ENCODE measurements at places on chromosomes 5 and 9.
A peak's percentile ranks its signal among the peaks of the same experiment; 100 is the strongest.

DNA sequence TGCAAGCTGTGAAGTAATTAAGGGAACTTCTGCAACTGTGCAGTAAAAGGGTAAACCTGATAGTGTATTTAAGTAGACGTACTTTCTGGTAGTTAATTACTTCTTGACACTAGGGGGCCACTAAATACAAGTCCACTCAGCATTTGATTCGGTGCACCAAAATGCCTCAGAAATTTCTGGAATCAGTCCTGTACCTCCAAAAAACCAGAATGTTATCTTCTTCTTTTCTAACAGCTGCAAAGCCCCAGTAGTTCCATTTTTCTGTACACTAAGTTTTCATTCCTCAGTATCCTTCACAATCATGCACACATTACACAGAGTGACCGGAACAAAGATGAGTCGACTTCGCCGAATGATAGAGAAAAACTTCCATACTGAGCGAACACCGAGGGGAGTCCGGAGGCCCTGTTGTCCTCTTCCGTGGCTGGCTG, 484 bp downstream of the GFM2 start:
- DNase-seq, result no peak

DNA sequence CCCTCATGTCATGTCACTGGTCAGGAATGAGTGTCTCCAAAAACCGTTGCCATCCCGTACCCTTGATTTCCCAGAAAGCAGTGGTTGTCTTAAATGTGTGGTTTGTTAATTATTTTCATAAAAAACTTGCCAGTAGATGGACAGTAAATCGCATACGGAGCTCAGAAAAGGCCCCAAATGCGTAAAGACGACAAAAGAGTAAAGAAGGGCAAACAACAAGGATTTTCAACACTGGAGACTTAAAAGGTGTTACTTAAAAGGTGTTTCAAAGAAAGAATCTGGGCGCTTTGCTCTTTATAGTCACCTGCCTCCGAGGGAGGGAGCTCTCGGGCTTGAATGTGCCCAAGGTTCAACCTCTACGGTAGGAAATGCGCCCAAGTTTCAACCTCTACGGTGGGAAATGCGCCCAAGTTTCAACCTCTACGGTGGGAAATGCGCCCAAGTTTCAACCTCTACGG, 734 bp downstream of the KIF27 start:
- DNase-seq, result no peak

DNA sequence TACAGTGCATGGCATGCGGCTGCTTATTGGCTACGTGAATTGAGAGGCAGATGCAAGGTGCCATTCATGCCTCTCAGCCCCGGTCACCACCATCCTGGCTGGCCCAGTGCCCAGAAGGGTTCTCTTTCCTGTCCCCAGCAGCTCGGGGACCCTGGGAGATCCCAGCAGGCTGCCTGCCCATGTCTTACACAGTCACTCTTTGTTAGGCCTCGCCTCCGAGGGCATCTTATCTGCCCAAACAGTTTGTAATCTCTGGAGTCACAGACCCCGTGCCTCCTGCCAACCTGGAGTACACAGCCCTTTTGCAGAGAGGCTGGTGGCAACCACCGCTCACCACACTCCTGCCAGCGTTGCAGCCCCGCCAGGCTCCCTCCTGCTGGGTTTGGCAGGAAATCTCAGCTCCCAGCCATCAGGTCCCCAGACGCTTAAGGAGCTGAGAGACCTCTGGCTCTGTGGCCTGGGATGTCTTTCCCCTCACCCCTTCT, 7.0 kb upstream of the AK1 start:
- DNase-seq, result no peak

- no peak for DNase-seq
These were observed 20.9 kb downstream of the DDX4 start for GRCh38 chr5:55758714-55759113.

GRCh38 chr5:131536850-131537448, 98.1 kb downstream of the RAPGEF6 start:
- DNase-seq, result no peak

DNA sequence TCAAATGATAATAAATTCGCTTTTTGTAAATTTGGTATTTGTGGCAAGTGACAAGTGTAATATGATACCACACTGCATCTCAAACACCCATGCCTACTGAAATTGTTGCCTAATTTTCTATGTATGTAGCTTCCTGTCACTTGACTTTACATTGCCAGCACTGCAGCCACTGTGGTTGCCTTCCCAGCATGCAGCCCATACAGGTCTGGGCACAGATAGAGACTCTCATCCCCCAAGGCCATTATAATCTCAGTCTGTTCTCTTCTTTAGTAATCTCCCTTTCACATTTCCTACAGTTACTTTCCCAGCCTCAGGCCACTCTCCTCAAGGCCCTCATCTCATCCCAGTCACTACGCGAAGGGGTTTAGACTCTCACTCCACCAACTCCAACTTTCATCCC, 1200.6 kb downstream of the PTPRD start:
- no peak for DNase-seq

- peak; percentile 16 for DNase-seq
These were observed 871 bp downstream of the TRIO start for GRCh38 chr5:14143841-14144585.

GRCh38 chr5:95519681-95520080, 35.1 kb downstream of the SKIC3 start:
- DNase-seq, result no peak

DNA sequence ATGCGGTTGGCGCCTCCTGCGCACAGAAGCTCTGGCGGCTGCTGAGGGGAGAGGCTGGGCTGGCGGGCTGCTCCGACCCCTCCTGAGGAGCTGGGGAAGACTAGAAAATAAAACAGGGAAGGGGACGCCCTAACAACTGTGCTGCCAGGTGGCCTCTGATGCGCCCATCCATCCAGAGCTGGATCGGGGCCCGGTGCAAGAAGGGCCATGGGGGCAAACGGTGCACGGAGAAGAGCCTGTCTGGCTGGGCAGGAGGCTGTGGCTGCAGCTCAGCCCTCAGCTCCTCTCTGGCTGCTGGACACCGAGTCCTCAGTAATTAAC, 21.0 kb upstream of the MRNIP start:
- no peak for DNase-seq

DNA sequence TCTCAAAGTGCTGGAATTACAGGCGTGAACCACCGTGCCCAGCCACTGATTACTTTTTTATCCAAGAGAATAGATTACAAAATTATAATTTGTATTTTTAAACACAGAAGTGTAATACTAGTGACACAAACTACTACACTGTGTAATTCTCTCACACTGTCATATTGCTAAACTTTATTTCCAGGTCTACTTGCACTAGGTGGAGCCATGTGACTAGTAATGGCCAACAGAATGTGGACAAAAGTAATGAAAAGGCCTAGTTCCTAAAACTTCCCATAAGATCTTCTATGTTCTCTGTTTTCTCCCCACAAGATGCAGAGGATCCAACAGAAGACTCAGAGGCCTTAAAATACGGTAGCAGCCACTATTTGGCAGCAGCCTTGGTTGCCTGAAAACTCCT, 27.3 kb downstream of the NADK2 start:
- DNase-seq, result no peak

DNA sequence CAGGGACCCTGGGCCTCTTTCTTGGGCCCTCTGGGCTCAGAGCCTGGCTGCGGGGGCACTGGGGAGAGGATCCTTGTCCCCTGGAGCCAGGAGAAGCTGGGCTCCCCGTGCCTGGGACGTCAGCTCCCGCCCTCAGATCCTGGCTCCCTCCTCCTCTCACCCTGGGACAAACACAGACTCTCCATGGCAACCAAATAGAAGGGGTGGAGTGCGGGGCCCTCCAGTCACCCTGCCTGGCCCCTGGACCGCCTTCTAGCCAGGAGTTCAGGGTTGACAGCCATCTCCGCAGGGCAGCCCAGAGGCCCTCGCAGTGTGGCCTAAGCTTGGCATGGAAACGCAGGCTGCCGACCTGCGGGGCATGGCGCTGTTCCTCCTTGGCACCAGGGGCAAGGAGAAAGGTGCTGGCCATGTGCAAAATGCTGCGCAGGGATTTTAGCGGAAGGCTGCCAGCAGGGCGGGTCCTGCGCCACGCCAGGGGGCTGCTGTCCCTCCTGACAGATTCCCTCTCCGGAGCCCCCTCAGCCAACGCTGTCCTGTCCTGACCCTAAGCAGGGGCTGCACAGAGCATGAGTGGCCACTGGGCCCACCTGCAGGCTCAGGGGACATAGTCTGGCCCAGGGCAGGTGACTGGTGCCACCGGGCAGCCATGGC, 1.0 kb downstream of the ZDHHC11 start:
- no peak for DNase-seq

DNA sequence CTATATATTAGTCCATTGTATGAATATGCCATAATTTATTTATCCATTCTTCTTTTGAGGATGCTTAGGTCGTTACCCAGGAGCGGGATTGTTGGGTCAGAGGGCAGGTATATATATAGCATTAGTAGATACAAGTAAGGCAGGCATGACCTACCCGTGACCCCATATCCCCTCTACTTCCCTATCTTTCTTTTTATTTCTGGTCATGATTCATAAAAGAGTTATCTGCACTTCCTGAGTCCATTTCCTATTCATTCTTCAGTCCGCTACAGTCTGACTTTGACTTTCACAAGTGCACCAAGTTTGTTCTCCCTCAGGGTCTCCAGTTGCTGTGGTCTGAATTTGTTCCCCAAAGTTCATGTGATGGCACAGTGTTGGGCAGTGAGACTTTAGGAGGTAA, 6.9 kb downstream of the RHOBTB3 start:
- no peak for DNase-seq

DNA sequence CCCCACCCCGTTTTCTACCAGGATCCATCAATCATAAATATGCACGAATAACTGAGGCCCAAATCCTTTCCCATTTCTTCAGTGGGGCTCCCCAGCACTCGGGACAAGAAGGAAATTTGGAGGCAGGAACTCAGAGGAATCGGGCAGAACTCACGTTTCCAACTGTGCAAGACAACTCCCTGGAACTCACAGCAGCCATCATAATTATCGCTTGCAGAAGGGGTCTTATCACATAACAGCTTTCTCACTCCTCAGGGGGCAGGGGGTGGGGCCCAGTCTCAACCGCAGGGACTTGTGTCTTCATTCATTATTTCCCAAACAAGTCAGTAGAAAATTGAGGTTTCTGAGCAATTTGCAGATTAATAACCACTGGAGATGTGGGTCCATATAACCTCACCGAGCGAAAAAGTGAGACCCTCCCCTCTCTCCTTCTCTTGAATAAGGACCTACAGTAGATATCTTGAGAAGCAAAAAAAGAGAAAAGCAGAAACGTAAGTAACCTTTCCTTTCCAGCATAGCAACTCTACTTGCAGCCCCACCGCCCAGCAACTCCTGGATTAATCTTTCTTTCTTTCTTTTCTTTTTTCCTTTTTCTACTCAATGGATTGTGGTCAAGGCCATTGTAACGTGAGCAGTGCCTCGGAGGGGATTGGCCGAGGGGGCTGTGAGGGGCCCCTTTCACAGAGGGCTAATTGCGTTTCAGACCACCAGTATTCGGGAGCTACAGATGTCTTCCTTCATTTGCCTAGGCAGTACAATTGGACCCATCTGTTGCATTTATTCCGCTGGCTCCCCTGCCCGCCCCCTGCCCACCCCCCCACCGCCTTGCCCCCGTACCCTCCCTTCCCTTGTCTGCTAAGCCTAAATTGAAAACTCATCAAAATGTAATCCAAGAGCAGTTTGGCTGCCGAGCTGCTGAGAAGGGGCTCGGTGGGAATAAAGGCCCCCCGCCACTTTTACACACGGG, 24.7 kb upstream of the TIFAB start:
- DNase-seq, result no peak

DNA sequence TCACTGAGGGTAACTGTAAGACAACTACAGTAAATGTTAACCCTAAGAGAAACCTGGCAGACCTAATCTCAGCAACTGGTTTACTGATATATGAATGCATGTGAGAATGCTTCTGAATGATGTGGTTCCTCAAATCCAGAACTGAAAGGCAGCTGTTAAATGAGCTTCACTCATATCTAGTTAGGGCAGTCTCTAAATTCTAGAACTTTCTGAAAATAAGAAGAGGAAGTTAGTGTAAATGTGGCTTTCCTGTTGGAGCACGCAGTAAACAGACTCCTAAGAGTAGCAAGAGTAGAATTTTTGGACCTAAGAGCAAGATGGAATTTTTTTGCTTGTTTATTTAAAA, 117.9 kb upstream of the KCNN2 start:
- no peak for DNase-seq

- DNase-seq, result no peak
These were observed 32.1 kb downstream of the MARCHF3 start for GRCh38 chr5:126998201-126998631.

DNA sequence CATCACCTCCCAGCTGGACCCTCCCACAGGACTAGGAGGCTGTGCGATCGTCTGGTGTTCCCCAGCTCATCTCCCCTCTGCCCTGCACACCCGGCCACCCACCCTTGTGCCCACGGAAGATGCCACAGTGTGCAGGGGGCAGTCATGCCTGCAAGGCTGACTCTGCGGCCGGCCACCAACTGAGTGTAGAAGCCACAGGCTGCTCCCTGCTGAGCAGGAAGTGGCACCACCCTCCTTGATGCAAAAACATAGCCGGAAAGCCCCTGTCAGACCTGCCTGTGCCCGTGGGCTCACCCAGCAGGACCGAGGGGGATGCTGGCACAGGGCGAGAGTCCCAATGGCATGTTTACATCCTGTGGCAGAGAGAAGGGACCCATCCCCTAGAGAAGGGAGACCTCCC, 40.3 kb upstream of the SLC12A7 start:
- DNase-seq, result no peak

DNA sequence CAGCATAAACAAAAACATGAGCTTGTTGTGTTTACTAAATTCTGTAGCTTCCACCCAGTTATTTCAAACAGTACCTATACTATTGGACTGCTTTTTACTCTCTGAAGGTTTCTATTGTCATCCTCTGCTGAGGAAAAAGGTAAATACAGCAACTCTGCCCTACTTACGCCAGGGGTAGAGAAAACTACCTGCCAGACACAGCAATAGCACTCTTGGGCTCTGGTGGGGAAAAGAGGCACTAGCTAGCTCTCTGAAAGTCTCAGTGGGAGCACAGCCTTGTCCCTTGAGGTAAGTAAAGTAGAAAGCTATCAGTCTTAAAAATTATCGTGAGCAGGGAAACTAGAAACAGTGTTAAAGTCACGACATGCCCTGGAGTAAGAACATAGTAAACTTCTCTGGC, 3.7 kb downstream of the HCN1 start:
- no peak for DNase-seq

GRCh38 chr9:117772960-117773359, 68.8 kb downstream of the TLR4 start:
- DNase-seq, result no peak

DNA sequence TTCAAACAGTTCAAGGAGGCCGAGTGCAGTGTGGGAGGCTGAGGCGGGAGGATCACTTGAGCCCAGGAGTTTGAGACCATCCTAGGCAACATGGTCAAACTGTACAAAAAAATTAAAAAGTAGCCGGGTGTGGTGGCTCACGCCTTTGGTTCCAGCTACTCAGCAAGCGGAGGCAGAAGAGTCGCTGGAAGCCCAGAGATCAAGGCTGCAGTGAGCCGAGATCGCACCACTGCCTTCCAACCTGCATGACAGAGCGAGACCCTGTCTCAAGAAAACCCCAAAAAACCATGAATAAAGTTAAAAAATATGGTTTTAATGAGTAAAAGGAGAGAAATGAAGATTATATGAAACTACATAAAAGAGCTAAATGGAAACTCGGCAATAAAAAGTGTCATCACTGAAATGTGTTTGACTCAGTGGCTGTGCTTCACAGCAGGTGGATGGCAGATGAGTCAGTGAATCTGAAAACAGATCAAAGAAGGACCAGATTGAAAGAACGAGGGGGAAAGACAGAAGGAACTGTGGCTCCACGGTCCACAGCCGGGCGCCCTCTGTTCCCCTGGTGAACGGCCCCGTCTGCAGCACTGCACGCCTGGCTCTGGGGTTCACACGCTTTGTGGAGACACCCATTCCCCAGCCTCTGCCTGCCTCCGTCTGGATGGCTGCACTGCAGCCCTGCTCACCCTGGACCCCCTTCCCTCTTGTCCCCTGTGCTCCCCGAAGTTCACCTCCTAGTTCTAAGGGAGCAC, 25.1 kb downstream of the EXD3 start:
- DNase-seq, result no peak
